ENCODE measurements at places on chromosomes 16 and 17.

DNA sequence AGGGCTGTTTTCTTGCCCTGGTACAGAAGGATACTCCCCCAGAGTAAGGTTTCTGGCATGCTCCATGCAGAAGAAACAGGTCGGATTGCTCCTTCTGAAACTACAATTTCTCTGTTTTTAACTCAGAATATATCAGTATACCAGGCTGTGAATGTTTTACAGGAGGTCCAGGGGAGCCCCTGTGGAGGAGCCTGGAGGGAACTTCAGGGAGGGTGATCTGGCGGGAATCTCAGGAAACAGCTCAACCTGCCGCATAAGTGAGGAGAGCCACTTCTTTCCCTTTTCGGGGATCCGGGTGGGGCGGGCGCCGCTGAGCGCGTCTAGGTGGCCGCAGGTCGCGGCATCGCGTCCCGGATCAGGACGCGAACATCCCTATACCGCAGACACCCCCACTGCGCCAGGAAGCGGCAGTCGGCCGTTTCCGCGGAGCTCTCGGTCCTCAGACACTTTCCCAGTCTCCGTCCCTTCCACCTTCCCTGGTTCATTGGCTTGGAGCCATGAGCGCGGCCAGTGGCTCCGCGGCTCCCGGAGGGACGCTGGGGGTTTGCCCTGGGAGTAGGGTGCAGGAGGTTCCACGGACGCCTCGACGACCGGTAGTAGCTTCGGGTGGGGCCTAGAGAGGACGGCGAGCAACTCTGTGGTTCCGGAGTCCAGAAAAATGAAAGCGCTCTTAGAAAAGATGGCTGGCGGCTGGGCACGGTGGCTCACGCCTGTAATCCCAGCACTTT is 3.1 kb upstream of the ZNF764 start:
- DNase-seq = no peak

- DNase-seq = no peak
Measured at GRCh38 chr17:72488555-72489271, 367.9 kb downstream of the SOX9 start.

GRCh38 chr16:21625026-21625425 is 25.6 kb downstream of the METTL9 start:
- no peak for DNase-seq

GRCh38 chr17:74883241-74883745 is 10.1 kb downstream of the FADS6 start:
- DNase-seq = no peak

- DNase-seq = no peak
Measured at GRCh38 chr17:59832883-59833379, 59.8 kb downstream of the TUBD1 start.

GRCh38 chr16:24138024-24138423 is 118.1 kb upstream of the CACNG3 start:
- DNase-seq = no peak

DNA sequence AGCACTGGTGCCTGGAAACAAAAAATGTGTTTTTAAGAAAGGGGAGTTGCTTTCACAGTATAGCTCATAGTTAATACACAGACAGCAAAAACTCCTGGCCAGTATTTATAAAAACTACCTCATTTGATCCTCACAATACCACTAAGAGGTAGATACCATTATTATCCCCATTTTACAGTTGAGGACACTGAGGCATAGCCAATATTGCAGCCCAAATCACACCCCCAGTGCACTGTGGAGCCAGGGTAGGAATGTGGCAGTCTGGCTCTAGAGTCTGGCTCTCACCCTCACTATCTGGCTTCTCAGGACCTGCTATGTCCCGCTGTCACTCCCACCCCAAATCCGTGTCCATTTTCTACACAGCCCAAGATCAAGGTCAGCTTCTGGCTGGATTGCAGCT is 2.6 kb downstream of the ARHGAP23 start:
- no peak for DNase-seq

GRCh38 chr16:57446531-57447185 is 527 bp downstream of the CIAPIN1 start:
- DNase-seq = peak; percentile 18

GRCh38 chr17:72318131-72318530 is 197.3 kb downstream of the SOX9 start:
- no peak for DNase-seq

DNA sequence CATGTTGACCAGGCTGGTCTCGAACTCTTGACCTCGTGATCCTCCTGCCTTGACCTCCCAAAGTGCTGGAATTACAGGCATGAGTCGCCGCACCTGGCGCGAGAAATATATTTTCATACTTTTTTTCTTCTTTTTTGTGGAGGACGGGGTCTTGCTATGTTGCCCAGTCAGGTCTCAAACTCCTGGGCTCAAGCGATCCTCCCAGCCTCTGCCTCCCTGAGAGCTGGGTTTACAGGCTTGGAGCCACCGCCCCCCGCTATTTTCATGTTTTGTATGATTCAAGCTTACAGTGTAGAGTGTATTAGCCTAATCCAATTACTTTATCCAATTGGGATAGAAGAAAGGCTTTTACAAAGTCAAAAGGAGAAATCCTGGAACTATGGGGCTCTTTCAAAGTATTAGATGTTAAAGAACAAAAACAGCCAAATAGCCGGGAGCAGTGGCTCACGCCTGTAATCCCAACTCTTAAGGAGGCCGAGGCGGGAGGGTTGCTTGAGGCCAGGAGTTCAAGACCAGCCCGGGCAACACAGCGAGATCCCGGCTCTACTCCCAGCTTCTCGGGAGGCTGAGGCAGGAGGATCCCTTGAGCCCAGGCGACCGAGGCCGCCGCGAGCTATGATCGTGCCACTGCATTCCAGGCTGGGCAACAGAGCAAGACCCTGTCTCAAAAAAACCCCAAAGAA is 1.4 kb upstream of the MAP1LC3B start:
- DNase-seq = no peak

DNA sequence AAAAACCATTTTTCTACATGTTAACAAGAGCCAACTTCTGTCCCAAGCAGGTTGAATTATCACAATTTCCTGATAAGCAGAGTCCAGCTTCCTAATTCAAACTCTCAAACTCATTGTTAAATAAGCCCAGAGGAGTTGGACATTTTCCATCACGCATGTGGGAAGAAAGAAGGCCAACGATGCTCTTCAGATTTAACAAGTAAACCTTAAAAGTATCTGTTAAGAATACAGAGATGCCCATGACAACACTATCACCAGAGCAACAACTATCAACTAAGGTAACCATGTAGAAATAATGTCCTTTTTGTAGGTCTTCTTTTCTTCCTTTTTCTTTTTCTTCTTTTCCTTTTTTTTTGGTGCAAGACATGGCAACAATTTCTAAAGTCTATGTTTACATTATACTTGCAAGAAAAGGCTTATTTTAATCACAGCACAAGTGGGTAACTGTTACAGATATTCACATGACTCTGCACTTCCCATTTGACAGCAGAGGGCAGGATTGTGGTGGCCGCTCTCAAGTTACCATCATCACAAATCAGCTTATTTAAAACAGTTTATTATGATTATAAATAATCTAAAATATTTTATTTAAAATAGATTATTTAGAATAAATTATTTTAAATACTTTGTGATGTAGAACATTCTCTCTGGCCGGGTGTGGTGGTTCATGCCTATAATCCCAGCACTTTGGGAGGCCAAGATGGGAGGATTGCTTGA is 35.7 kb upstream of the DHRS7B start:
- DNase-seq = no peak

DNA sequence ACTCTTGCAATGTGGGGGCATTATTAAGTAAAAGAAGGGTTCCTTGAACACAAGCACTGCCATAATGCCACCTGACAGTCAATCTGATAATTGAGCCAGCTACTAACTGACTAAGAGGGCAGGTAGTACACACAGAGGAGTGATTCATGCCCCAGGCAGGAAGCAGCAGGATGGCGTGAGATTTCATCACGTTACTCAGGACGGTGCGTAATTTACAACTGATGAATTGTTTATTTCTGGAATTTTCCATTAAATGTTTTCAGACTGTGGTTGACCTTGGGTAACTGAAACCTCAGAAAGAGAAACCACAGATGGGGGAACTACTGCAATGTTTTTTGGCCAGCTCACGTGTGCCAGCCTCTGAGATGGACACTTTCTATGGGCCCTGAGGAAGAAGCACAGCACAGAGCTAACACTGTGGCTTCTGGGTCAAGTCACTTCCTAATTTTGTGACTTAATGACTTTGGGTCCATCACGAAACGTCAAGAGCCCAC is 46.7 kb downstream of the C17orf67 start:
- no peak for DNase-seq

DNA sequence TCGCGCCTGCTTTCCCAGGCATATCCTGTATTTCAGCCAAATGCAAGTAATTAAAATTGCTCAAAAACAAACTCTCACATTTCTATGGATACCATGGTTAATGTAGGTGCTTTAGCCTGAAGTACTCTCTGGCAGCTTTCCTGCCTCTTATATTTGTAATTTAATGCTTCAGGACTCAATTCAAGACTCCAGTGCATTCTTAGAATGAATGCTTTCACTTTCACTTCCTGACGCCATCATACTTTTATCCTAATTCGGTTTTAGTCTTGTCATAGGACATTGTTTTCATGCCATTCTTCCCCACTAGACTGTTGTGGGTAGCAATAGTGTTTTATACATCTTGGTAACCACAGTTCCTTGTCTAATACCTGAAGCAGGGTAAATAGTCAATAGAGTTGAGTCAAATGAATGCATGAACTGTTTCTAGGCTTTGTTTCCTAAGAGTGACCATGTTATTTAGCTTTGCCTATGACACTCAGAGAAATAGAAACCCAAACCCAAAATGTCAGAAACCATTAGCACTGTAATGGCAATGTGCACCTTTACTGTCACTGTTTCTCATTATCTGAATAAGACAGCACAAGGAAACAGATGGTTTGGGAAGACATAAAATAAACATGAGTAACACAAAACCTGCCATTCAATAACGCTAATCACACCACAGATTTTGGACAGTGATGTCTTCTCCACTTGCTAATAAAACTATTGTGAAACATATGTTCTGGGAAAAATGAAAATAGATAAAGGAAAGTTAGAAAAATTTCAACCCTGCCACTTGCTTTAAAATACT is 705.5 kb downstream of the CDH11 start:
- DNase-seq = no peak

GRCh38 chr17:11823862-11824261 is 173.4 kb downstream of the ZNF18 start:
- DNase-seq = no peak

GRCh38 chr16:75048530-75048929 is 49.7 kb downstream of the ZNRF1 start:
- no peak for DNase-seq

- no peak for DNase-seq
Measured at GRCh38 chr16:17076092-17076754, 394.5 kb downstream of the XYLT1 start.

DNA sequence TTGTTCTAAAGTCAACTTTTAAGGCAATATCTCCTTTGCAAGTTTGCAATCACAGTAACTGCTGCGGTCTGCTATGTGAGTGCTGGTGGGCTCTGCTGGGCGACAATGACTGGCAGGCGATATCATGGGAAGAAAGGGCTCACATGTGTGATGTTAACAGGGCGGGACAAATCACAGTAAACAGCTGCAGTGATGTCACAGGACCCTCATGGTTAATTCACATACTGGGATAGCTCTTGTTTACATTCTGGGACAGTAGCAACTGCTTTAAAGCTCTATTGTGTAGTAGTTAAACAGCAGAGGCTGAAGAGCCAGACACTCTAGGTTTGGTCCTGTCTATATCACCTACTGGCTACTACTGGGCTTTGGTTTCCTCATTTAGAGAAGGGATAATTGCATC is 257.2 kb upstream of the ASIC2 start:
- DNase-seq = no peak

- no peak for DNase-seq
Measured at GRCh38 chr17:83006515-83007455, 72.6 kb upstream of the METRNL start.

- DNase-seq = no peak
Measured at GRCh38 chr17:43988301-43988700, 16.1 kb upstream of the NAGS start.

- no peak for DNase-seq
Measured at GRCh38 chr17:59650642-59651041, 30.9 kb downstream of the CLTC start.

GRCh38 chr17:17941015-17941414 is 31.2 kb downstream of the TOM1L2 start:
- no peak for DNase-seq

DNA sequence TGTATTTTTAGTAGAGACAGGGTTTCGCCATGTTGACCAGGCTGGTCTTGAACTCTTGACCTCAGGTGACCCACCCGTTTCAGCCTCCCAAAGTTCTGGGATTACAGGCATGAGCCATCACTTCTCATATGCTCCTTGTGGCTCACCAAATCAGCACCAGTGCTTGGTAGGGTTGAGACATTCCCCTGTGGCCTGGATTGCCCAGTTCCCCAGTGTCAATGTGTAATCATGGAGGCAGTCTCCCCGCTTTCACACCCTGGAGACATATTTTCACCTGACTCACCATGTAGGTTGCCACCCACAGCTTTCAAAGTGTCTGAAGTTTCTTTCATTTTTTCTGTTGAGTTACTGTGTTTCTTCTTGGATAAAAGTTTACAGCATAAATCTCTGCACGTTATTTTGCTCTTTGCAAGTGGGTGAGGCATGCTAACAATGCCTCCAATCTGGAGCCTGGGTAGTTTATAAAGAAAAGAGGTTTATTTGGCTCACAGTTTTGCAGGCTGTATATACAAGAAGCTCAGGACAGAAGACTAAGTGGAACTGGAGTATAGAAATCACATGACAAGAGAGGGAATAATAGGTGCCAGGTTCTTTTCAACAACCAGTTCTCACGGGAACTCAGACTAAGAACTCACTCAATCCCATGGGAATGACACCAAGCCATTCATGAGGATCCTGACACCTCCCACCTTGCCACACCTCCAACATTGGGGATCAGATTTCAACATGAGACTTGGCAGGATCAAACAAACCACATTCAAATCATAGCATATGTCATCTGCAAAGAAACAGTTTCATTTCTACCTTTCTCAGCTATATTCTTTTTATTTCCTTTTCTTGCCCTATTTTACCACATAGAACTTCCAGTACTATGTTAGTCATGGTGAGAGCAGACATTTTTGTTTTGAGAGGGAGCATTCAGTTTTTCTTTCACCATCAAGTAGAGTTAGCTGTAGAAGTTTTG is 113.2 kb downstream of the PHKB start:
- DNase-seq = no peak

DNA sequence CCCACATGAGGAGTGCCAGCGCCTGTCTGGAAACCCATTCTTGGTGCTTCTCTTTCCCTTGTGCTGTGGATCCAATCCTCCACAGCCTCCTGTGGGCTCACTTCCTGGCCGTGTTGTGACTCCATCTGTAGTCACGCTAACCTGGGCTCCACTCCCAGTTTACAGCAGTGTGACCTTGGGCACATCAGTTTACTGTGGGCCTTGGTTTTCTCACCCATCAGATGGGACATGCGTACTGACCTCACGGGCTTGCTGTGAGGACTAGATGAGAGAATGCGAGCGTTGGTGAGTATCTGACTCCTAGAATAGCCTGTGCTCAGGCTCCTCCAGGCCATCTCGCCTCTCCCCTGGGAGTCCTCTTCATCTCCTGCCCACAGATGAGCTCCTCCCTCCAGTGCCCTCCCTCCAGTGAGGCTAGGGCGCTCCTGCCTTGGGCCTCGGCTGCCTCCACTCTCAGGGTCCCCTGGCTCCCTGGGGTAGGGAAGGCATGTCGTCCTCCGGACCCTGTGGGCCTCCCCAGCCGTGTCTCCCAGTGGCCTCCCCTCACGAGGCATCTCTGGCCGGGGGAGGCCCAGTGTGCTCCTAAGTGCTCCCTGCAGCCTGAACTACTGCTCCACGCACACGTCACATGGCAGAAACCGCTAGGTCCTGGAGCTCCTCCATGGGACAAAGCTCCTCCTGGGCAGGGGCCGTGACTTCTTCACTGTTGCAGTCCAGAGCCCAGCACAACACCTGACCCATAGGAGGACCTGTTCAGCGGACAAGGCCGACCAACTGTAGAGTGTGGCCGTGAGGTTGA is 5.2 kb upstream of the FOXJ1 start:
- no peak for DNase-seq

All from activated naive CD4-positive, alpha-beta T cell (primary cell).